ENCODE measurements at places on chromosomes 7 and 10. TPM values are rescaled to one million over a fixed set of nuclear protein-coding genes. Genes with fewer than 3 reads are reported as not detected.

DNA sequence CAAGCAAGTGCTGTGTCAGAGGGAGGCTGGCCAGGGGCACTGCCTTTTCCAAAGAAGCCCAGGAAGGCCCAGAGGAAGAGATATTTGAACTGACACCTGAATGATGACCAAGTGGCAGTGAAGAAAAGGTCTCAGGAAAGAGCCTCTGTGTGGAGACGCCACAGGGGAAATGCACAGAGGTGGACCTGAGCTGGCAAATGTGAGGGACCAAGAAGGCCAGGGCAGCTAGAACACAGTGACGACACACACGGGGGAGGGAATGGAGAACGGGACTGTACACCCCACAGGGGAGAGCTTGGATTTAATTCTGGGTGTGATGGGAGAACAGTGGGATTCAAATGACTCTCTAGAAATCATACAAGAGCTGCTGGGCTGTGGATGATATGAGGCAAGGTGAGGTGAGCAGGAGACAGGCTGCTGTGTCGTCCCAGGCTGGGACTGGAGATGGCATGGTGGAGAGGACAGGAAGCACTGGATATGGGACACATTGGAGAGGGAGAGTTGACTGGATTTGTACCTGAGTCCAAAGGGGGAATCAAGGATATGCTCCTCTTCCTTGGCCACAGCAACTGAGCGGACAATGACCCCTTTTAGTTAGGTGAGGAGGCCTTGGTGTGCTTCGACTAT, 84.2 kb upstream of the DDC start:
- no peak overlapping the region for H3K27ac ChIP-seq
- H3K27me3 ChIP-seq: no peaks in the 10 kb centered on the region
- DNase-seq: no peak
- H3K4me3 ChIP-seq: no peak overlapping the region
- no peaks in the 10 kb centered on the region for H3K36me3 ChIP-seq
- H3K4me1 ChIP-seq: peaks cover 15% of the 10 kb centered on the region

DNA sequence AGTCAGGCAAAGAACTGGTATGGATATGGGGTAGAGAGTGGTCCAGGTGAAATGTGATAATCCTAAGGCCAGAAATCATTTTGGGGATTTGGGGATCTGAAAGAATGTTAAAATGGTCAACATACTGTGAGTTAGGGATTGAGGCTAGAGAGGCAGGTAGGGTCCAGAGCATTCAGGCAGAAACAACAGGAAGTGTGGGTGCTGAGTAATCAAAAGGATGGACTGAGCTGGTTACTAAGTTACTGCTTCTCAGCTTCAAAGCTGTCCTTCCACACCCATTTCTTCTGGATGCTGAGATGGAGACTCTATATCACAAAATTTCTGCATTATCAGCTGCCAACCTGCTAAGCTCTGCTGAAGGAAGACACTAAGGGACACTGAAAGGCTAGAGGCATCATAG, 30.6 kb upstream of the PRKCQ start:
- H3K4me3 ChIP-seq: no peak overlapping the region
- no peak for DNase-seq
- H3K27me3 ChIP-seq: no peaks in the 10 kb centered on the region
- H3K27ac ChIP-seq: no peak overlapping the region

DNA sequence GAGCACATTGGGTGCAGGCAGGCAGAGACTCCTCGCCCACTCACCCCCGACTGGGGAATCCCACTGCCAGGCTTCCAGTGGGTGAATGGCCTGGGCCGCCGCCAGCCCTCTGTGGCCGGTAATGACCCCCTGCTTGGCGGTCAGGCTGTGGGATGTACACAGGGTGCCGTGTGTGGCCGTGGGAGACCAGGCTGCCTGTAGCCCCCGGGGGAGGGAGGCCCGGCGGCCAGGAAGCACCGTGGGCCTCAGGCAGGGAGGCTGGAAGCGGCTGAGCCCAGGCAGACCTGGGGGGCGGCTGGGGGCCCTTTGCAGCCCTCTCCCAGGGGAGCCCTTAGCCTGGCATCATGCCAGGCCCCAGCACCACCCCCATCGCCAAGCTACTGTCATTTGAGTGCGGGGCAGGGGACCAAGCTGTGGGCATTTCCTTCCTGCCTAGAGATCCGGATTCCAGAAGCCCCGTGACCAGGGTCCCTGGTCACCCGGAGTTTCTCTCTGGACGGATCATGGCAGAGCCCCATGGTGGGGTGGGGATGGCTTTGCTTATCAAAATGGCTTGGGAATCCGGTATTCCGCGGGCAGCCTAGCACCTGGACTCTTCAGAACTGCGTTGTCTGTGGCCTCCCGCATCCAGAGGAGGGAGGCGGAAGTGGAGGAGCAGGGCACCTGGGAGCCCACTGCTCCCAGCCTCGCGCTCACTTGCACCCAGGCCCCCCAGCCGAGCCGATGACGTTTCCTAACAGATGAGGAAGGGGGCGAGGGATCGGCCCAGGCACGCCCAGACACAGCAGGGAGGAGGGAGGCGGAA, 1.1 kb downstream of the TTYH3 start:
- peak overlapping the region; percentile 84 for H3K4me3 ChIP-seq
- H3K4me1 ChIP-seq: peaks cover 75% of the 10 kb centered on the region
- H3K27ac ChIP-seq: peak overlapping the region; percentile 97
- H3K36me3 ChIP-seq: peaks cover 13% of the 10 kb centered on the region
- no peaks in the 10 kb centered on the region for H3K27me3 ChIP-seq

DNA sequence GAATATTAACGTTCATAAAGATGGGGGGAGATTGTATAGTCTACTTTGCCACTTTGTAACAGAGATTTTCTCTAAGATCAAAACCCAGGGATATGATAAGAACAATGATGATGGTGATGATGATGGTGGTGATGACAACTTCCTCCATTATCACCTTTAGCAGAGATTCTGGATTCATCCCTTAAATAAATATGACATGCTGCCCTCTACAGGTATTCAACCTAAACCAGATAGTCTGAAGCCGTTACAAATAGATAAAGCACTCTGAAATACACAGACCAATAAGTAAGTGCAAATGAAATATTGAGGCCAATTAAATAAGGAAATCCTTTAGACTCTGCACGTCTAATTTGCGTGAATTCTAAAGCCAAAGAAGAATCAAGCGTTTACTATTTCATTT, 211.5 kb downstream of the CREB5 start:
- H3K27me3 ChIP-seq: no peaks in the 10 kb centered on the region
- H3K4me1 ChIP-seq: peaks cover 26% of the 10 kb centered on the region
- H3K4me3 ChIP-seq: no peak overlapping the region
- H3K36me3 ChIP-seq: no peaks in the 10 kb centered on the region

Gene PGAM2
- polyA plus RNA-seq: 326 TPM

DNA sequence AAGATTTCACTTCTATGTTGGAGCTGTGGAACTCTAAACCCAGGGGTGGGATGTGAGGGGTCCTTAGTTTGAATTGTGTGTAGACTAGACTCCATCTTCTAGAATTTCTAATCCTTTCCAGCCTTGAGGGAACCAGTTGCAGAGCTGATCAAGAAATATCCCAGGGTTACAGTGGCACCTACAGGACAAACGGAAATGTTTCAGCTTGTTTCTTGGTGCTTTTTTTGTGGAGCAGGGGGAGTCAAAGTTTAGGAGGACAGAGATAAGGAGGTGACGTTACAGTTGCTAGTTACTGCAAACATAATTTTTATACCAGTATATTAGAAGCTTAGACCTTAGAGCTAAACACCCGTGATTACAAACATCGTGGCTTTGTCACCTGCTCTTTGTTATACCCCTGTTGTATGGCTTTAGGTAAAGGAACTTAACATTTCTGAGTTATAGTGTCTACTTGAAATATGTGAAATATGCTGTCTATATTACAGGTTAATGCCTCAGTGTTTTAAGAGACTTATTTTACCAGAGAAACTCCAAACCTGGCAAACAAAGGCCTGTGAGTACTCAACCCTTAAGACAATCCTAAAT, 84.5 kb upstream of the DYNC1I1 start:
- H3K4me1 ChIP-seq: peaks cover 2% of the 10 kb centered on the region
- no peak overlapping the region for H3K27ac ChIP-seq
- H3K36me3 ChIP-seq: no peaks in the 10 kb centered on the region
- no peaks in the 10 kb centered on the region for H3K27me3 ChIP-seq

GRCh38 chr7:89232-90019, 102.9 kb upstream of the FAM20C start:
- H3K36me3 ChIP-seq: no peaks in the 10 kb centered on the region
- peaks cover 2% of the 10 kb centered on the region for H3K27me3 ChIP-seq
- peaks cover 70% of the 10 kb centered on the region for H3K4me1 ChIP-seq
- H3K27ac ChIP-seq: peak overlapping the region; percentile 91
- no peak overlapping the region for H3K4me3 ChIP-seq

DNA sequence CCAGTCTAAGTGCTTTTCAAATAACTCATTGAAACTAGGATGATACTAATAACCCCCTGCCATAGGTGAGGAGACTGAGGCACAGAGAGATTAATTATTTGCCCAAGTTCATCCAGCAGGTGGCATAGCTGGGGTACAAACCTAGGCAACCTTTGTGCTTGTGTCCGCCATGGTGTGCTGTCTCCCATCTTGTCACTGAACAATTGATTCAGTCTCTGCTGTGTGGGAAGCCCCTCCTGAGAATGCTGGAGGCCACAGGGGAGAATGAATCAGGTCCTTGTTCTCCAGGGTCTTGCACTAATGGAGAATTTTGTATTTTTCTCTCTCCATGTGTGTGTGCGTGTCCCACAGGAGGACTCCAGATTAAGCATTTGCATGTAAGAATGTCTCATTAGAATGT, 15.8 kb upstream of the TMEM236 start:
- no peaks in the 10 kb centered on the region for H3K27me3 ChIP-seq
- no peak for DNase-seq
- no peaks in the 10 kb centered on the region for H3K36me3 ChIP-seq

GRCh38 chr7:23547662-23548061, 15.9 kb upstream of the TRA2A start:
- H3K27ac ChIP-seq: no peak overlapping the region
- no peak for DNase-seq
- no peaks in the 10 kb centered on the region for H3K36me3 ChIP-seq
- H3K4me1 ChIP-seq: no peaks in the 10 kb centered on the region

- peaks cover 26% of the 10 kb centered on the region for H3K36me3 ChIP-seq
- no peaks in the 10 kb centered on the region for H3K27me3 ChIP-seq
- no peak overlapping the region for H3K27ac ChIP-seq
- no peak for DNase-seq
- no peak overlapping the region for H3K4me3 ChIP-seq
- peaks cover 80% of the 10 kb centered on the region for H3K4me1 ChIP-seq
Observed at GRCh38 chr10:79162022-79162421, 93.3 kb downstream of the ZMIZ1 start.

DNA sequence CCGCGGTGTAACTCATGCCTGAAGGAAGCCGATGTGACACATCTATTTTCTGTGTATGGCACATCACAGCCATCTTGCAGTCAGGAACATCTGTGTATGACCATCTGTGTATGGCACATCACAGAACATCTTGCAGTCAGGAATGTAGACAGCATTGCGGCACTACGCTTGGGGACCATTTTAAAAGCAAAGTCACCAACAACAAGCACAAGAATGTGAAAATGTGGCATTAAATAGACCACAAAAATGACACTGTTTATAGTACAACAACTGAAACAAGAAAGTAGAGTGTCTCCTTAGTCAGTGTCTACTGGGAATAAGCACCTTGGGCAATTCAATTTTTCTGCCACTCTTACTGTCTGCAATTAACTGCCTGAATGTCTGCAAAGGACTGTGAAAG, 124.4 kb downstream of the HGF start:
- H3K4me3 ChIP-seq: no peak overlapping the region
- H3K36me3 ChIP-seq: no peaks in the 10 kb centered on the region
- no peak overlapping the region for H3K27ac ChIP-seq
- H3K27me3 ChIP-seq: no peaks in the 10 kb centered on the region
- H3K4me1 ChIP-seq: no peaks in the 10 kb centered on the region

GRCh38 chr7:31416381-31416870, 75.9 kb upstream of the NEUROD6 start:
- H3K27ac ChIP-seq: no peak overlapping the region
- DNase-seq: no peak
- no peaks in the 10 kb centered on the region for H3K36me3 ChIP-seq
- peaks cover 3% of the 10 kb centered on the region for H3K27me3 ChIP-seq

Gene C10orf71
- 24.6 TPM for polyA plus RNA-seq

Gene TMEM270
- polyA plus RNA-seq: not detected

GRCh38 chr7:45663167-45663921, 89.2 kb downstream of the ADCY1 start:
- no peaks in the 10 kb centered on the region for H3K36me3 ChIP-seq
- no peak overlapping the region for H3K27ac ChIP-seq
- H3K27me3 ChIP-seq: no peaks in the 10 kb centered on the region
- H3K4me3 ChIP-seq: no peak overlapping the region
- no peak for DNase-seq

- no peak for DNase-seq
- H3K4me3 ChIP-seq: no peak overlapping the region
- H3K4me1 ChIP-seq: no peaks in the 10 kb centered on the region
- H3K27me3 ChIP-seq: no peaks in the 10 kb centered on the region
- H3K36me3 ChIP-seq: no peaks in the 10 kb centered on the region
- no peak overlapping the region for H3K27ac ChIP-seq
Observed at GRCh38 chr7:82655965-82656364, 212.4 kb upstream of the CACNA2D1 start.

GRCh38 chr7:156576216-156577058, 64.1 kb upstream of the RNF32 start:
- H3K27ac ChIP-seq: no peak overlapping the region
- no peaks in the 10 kb centered on the region for H3K27me3 ChIP-seq
- H3K4me3 ChIP-seq: no peak overlapping the region
- DNase-seq: no peak
- H3K4me1 ChIP-seq: no peaks in the 10 kb centered on the region

Gene AMPH
- 4.6 TPM for polyA plus RNA-seq

GRCh38 chr7:31107106-31108090, 55.3 kb downstream of the ADCYAP1R1 start:
- no peak for DNase-seq
- peaks cover 2% of the 10 kb centered on the region for H3K27me3 ChIP-seq
- peaks cover 28% of the 10 kb centered on the region for H3K4me1 ChIP-seq
- H3K36me3 ChIP-seq: no peaks in the 10 kb centered on the region
- no peak overlapping the region for H3K27ac ChIP-seq

DNA sequence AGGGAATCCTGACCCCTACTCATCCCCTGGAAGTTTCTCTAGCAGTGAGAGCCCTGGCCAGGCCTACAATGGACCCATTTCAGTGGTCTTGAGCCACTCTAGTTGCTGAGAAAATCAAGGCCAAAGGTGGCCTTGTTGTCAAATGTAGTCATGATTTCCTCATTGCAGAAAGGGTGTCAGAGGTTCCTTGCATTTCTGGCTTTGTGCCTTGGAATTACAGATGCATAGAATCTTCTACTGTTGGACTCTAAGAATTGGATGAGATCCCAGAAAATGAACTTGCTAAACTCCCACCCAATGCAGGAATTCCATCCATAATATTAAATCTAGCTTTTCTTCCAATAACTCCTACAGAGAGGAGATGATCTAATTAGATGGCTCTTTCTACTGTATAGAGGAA, 12.2 kb downstream of the CPA2 start:
- DNase-seq: peak; percentile 99
- H3K4me1 ChIP-seq: peaks cover 63% of the 10 kb centered on the region
- no peaks in the 10 kb centered on the region for H3K27me3 ChIP-seq
- peak overlapping the region; percentile 97 for H3K27ac ChIP-seq
- no peaks in the 10 kb centered on the region for H3K36me3 ChIP-seq
